ENCODE measurements at places on chromosomes 7 and 10.

DNA sequence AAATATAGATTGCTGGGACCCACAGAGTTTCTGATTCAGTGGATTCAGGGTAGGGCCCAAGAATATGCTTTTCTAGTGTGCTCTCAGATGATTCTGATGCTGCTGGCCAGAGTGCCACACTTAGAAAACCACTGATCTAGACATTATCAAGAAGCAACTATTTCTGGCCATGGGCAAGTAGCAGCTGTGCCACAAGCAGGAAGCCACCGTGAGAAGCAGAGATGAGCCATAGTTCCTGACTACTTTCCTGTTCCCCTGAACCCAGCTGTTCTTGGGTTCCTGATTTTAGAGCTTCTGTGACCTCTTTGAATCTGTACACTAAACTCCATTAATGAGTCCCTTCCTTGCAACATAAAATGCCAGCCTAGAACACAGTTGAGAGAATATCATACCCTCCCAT lies 38.1 kb upstream of the PIK3AP1 start:
- no peak for DNase-seq

- no peak for DNase-seq
Observed at GRCh38 chr10:131979821-131980270, 1.9 kb downstream of the BNIP3 start.

- no peak for DNase-seq
Observed at GRCh38 chr7:96273716-96274115, 48.2 kb downstream of the SLC25A13 start.

DNA sequence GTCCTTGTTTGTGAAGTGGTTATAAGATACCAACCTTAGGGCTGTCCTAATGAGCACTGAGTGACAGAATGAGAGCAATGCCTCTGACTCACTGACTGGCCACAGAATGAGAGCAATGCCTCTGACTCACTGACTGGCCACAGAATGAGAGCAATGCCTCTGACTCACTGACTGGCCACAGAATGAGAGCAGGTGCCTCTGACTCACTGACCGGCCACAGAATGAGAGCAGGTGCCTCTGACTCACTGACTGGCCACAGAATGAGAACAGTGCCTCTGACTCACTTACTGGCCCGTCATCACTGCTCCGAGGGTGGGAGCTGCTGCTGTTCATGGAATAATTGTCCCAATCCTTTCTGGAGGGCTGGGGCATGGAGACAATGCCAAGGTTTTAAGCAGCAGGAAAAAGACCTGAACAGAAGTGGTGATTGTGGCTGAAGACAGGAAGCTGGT lies 265.2 kb upstream of the PPP2R2D start:
- no peak for DNase-seq
